Pancreas (tissue), 10 donors: ENCODE measurements at places on chromosomes 3 and 15. TPM values are rescaled to one million over a fixed set of nuclear protein-coding genes. Genes with fewer than 3 reads are reported as not detected.

DNA sequence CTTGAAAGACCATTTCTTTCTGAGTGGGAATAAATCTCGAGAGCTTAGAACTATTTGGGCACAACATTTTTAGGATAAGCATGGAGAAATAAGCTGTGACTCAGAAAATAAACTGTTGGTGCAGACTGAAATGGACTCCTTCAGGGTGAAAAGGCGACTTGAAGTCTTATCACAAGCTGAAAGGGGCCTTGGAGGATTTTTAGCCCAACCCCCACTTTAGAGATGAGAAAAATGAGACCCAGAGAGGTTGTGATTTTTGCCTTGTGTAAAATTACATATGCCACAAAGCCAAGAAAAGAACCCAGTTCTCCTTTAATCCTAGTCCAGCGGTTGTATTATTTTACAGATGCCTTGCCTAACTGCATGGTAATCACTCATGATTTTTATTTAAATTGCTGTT lies 1.5 kb downstream of the ATP1B3 start:
- DNase-seq, result no peak

DNA sequence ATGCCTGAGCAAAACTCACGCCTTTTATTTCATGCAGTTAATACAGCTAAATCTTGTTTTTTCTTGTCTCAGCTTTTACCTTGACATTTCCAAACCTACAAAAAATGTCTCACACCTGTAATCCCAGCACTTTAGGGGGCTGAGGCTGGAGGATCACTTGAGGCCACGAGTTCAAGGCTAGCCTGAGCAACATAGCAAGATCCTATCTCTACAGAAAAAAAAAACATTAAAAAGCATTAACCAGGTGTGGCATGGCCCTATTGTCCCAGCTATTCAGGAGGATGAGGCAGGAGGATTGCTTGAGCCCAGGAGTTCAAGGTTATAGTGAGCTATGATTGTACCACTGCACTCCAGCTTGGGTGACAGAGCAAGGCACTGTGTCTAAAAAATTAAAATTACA lies 3.9 kb upstream of the TMEM212 start:
- no peak for DNase-seq

PRSS50 gene
- 0.38 TPM for total RNA-seq

- no peak for DNase-seq
Observed at GRCh38 chr3:112413074-112413473, 80.1 kb downstream of the CD200 start.

DNA sequence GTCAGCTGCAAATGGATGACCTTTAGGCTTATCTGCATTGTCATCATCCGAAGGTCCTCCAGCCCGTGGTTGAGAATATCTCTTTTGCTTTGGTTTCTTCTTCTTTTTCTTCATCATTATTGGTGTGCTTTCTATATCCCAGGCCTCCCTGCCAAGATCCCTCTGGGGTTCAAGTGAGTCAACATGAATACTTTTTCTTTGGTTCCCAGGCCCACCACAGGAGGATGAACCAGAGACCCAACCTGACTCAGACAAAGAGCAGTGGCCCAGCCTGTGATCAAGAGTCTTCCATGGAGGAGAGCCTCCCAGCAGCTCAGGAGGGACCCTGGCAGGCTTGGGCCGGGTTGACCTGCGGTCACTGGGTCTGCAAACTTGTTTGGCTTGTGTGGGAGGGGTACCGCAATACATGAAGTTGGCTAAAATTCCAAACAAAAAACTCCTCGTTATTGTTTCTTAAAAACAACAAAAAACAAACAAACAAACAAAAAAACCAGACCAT lies 104.2 kb downstream of the MAP4 start:
- no peak for DNase-seq

DNA sequence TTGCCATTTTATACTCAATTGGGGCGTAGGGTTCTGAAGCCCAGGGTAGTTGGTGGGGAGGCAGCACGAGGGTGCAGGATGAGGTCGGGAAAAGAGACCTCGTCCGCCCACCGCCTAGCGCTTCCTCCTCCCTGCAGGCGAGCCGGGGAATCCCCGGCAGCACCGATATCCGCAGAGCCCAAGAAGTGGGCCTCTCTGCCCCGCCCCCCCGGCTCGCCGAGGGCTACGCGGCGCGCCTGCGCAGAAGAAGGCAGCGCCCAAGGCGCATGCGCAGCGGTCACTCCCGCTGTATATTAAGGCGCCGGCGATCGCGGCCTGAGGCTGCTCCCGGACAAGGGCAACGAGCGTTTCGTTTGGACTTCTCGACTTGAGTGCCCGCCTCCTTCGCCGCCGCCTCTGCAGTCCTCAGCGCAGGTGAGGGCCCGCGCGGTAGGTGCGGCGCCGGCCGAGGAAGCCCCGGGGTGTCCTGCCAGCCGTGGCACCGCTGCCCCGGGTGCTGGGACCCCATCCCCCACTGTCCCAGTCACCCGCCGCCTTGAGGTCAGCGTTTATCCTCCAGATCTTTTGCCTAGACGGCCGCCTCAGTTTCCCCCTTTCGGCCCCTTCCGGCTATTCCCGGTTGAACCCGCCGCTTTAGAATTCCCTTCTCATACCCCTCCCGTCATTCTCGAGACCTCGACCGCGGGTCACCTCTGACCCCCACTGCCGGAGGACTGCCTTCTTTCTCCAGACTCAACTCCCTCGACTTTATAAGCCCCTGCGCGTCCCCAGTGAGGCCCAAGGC lies at the start of gene ALAS1:
Gene ALAS1 (plus strand): TSS at position 319 of the 784 bp plus-strand sequence. CDS start 1,082 bp downstream, outside the sequence.
- DNase-seq, result peak; percentile 95

PLSCR2 gene
- 0.60 TPM for total RNA-seq

SLC35G2 gene
- 1.5 TPM for total RNA-seq

DNA sequence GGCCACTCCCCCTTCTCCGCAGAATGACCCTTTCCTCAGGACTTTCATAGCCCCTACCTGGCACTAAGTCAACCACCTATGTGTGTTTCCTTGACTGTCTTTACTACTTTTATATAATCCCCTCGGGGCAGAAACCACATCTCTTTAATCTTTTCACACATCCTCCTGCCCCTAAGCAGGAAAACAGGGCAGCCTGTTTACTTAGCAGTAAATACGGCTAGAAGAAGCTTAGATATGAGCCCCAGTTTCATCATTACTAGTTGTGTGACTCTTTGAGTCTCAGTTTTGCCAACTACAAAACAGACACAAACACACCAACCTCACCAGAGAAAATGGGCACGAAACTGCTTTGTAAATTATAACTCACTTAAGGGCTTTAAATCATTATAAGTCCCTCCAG lies 98.3 kb downstream of the CYP19A1 start:
- DNase-seq, result no peak

DNA sequence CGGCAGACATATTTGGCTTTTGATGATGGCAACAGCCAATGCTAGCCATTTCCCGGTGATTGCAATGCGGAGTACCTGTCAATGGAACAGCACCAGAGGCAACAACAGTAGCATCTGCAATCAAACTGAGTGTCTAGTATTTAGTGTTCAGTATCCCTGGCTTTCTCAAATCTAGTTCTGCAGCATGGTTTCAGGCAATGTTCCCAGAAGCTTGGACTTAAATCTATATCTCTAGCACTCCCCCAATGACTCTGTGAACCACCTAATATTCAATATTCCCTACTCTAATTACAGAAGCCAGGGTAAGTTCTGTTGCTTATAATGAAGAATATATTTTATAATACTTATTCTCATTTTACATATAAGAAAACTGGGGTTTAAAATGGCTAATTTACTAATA lies 48.2 kb downstream of the TBL1XR1 start:
- DNase-seq, result no peak

DNA sequence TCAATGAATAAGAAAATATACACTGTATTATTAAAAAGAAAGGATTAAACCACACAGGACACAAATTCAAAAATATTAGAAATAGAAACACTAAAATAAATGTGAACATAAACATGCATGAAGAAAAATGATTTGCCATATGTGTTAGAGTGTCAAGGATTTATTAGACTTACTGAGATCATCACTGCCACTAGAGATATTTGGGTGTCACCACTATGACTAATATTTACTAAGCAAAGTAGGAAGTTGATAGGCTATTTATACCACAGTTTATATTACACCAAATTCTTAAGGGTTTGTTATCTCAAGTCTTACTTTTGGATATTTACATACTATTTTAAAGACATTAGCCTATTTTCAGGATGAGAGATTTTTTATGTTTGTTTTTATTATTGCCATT lies 575.0 kb upstream of the SGO1 start:
- no peak for DNase-seq

- DNase-seq, result no peak
Observed at GRCh38 chr15:38091078-38091645, 156.7 kb downstream of the TMCO5A start.

DNA sequence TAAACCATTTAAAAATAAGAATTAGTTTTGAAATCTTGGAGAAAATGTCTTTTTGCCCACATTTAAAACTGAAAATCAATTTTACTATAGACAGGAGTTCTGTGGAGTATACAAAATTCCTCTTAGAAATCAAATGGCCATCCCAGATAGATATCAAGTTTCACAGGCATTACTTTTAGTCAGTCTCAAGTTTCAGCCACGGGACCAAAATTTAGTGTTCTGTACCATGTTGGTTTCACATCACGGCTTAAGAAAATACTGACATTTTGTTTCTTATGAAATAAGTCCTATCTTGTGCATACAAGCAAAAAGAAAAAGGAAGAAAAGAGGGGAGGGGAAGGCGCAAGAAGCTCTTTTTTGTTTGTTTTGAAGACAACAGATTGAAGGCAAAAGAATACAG lies 45.7 kb downstream of the EIF2AK4 start:
- no peak for DNase-seq

TRAK1 gene
- total RNA-seq, result 12.3 TPM

IL20RB gene
- 0.41 TPM for total RNA-seq

- no peak for DNase-seq
Observed at GRCh38 chr3:111473550-111473949, 68.4 kb upstream of the CD96 start.

- DNase-seq, result no peak
Observed at GRCh38 chr3:111591555-111591954, 3.6 kb downstream of the ZBED2 start.

DNA sequence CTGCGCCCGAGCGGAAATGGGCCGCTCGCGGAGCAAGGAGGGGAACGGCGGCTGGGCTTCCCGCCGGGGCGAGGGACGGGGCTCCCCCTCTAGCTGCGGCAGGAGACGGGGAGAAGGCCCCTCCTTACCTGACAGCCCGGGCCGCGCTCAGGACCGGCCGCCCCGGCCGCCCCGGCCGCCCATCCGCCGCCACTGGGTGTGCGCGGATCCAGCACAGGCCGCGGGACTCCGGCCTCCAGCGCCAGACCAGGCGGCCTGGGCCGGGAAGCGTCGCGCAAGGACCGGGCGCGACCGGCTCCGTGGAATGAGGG lies 296 bp downstream of the TPRA1 start:
- DNase-seq, result peak; percentile 78

GRCh38 chr3:23240171-23240785 lies 37.2 kb downstream of the UBE2E2 start:
- no peak for DNase-seq

DNA sequence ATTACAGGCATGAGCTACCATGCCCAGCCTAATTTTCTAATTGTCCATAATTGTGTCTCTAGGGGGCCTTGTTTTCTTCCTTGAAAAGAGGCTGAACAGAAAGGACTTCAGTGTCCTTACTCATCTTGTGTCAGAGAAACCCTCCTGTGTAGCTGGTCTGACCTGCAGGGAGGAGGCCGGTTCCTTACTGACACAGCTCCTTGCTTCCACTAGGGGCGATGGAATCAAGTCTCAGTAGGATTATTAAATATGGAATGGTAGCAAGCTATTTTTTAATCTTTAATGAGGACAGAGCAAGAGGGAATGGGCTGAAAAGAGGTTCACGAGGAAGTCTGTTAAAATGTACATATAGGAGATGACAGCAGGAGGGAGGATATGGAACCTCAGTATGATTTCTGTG lies 8.6 kb downstream of the LPCAT4 start:
- DNase-seq, result no peak

- DNase-seq, result peak; percentile 12
Observed at GRCh38 chr15:94070356-94071295, 160.7 kb upstream of the MCTP2 start.

KBTBD13 gene
- not detected for total RNA-seq

RFTN1 gene
- 14.0 TPM for total RNA-seq

CLN6 gene
- total RNA-seq, result 14.2 TPM

- no peak for DNase-seq
Observed at GRCh38 chr15:92521624-92522008, 127.9 kb downstream of the ST8SIA2 start.

- no peak for DNase-seq
Observed at GRCh38 chr3:191066669-191067068, 132.4 kb upstream of the OSTN start.

- no peak for DNase-seq
Observed at GRCh38 chr15:62889141-62889661, 153.3 kb upstream of the TPM1 start.

DNA sequence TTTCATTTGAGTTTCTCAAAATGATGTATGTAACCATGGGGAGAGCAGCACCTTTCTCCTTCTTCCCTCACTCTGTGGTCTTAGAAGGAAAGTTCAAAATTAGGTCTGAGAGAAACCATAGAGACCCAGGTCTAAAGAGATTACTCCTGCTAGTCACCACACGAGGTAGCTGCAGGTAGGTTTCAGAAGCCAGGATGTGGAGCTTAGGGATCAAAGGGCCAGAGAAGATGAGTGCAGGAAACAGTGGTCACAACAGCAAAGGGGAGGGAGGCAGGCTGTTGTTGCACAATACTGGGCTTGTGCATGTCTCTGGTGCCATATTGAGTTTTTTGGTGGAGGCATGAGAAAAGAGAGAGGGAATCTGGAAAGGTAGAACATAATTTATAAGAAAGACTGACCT lies 583.6 kb downstream of the AGBL1 start:
- DNase-seq, result no peak

DNA sequence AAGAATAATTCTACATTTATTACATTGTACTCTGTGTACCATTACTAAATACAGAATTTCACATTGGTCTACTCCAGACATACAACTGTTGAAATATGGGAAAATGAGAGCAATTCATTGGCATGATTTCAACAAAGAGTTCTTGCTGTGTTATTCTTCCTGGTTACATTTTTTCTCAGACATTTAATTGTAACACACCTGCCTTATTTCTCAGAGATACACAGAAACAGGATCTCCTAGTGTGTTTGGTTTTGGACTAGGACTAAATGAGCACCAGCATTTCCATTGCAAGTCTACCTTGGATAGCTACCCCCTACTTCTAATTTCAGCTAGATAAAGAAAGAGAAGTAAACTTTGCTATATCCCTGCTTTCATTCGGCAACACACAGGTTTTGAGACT lies 274.3 kb upstream of the CNTN4 start:
- DNase-seq, result no peak
